GM04503 (cell line): ENCODE measurements at places on chromosomes 1 and 21.
A peak's percentile ranks its signal among the peaks of the same experiment; 100 is the strongest.

GRCh38 chr1:16189921-16190621 lies 22.4 kb downstream of the ARHGEF19 start:
- no peak for DNase-seq

DNA sequence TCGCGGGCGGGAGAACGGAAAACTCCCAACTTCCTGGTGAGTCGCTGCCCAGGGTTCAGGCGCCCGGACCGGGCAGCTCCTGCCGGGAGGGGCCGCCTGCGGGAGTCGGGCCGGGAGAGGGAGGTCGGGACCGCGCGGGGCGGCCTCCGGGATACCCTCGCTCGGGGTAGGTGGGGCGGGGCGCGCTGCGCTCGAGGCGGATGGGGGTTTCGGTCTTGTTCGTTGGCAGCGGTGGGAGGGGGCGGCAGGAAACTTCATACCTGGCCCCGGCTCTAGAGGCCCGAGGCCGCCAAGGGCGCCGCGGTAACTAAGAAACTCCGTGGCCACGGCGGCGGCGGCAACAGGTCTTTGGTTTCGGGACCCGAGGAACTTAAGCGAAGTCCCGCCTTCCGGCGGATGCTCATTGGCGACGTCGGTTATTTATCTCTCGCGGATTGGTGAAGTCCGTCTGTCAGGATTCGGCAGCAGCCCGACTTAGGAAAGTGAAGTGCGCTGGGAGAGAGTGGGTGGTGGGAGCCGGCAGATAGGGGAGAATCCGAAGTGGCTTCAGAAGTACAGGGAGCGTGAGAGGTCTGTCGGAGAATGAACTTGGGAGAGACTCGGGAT lies 546 bp downstream of the NEK7 start:
- DNase-seq = peak; percentile 55

DNA sequence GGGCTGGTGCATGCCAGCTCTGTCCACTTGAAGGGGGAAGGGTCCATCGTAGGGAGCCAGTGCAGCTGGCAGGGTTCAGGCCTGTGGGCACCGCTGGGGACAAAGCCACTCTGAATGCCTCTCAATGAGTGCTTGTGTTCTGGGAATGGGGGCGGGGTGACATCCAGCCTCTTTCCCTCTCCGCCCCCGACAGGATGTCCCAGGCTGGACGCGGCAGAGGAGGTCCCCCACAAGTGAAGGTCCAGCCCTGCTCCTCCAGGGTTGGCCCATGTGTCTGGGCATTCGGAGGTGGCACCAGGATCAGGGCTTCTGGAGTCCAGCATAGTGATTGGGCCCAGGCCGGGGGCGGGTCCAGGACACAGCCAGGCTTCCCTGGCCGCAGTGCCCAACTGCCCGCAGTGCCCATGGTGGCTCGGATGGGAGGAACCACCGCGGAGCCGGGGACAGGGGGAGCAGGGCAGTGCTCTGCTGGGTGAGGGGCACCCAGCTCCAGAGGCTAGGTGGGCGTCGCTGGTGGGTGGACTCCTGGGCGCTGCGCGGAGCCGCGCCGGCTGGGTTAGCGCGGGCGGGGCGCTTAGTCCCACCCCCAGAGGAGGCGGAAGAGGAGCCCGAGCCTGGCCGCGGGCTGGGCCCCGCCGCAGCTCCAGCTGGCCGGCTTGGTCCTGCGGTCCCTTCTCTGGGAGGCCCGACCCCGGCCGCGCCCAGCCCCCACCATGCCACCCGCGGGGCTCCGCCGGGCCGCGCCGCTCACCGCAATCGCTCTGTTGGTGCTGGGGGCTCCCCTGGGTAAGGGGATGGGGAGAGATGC lies at the start of gene SHISA4:
SHISA4 (plus strand) TSS at position 617 of the 808 bp plus-strand sequence; CDS start at position 714, 97 bp downstream.
- DNase-seq = no peak

DNA sequence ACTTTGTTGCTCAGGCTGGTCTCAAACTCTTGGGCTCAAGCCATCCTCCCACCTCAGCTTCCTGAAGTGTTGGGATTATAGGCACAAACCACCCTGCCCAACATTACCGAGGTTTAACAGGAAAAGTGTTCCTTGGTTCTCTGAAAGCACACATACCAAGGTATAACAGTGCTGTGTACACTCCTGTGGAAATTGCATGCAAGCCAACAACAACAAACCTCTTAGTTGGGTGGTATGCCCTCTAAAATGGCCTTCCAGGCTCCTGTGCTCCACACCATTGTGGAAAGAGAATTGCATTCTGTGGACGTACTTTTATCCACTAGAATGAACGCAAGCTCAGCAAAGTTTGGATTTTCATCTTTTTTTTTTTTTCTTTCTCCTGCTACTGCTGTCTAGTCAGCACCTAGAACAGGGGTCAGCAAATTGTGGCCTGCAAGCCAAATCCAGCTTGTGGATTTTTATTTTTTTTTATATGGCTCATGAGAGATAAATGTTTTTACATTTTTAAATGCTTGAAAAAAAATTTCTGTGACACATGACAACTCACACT lies 192.2 kb upstream of the TNR start:
- DNase-seq = no peak

- no peak for DNase-seq
Measured at GRCh38 chr1:6464514-6464836, 1.5 kb downstream of the TNFRSF25 start.

GRCh38 chr1:231814521-231814920 lies 187.9 kb downstream of the DISC1 start:
- DNase-seq = no peak

DNA sequence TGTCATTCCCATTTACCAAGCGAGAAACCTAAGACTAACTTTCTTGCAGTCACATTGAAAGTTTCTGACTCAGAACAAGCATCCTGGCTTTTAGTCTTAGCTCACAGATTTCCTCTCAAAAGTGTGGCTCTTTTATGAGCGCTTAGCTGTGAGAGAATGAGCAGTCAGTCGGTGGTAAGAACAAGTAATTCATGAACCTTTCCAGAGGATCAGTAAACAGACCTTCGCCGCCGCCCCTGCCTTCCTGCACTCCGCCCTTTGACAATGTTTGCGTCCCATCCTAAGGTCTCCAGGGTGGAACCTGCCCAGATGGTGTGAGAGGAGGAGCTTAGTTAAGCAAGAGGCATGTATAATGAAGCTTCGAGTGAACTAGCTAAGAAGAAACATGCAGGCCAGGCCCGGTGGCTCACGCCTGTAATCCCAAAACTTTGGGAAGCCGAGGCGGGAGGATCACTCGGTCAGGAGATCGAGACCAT lies 142.4 kb downstream of the GLUL start:
- DNase-seq = no peak

- DNase-seq = no peak
Measured at GRCh38 chr1:21903638-21904453, 33.3 kb downstream of the HSPG2 start.

DNA sequence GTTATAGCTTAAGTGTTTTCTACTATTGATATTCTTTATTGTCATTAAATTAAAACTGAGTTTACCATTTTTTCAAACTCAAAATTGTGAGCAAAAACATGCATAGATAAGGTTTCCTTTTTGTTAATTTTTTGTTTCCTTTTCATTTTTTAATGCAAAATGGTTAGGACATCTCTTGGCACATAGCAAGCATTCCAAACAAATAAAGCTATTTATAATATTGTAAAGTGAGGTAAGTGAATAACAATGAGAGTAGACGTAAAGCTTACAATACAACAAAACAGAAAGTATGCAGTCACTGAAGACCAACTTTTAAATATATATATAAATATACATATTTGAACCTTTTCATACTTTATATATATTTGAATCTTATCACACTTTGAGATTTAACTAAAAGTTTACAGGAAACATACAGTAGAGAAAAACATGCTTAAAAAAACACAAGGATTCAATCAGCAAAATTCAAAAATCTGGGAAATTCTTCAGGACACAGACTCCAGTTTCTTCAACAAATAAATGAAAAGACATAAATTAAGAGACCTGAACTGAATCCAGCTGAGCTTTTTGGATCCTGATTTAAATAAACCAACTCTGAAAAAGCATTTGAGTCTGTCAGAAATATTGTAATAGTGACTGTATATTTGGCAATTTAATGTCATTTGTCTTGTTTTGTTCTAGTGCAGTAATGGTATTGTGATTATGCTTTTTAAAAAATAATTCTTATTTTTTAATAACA lies 67.5 kb upstream of the SAMSN1 start:
- DNase-seq = no peak

GRCh38 chr1:228172591-228173527 lies 7.3 kb downstream of the IBA57 start:
- DNase-seq = no peak

DNA sequence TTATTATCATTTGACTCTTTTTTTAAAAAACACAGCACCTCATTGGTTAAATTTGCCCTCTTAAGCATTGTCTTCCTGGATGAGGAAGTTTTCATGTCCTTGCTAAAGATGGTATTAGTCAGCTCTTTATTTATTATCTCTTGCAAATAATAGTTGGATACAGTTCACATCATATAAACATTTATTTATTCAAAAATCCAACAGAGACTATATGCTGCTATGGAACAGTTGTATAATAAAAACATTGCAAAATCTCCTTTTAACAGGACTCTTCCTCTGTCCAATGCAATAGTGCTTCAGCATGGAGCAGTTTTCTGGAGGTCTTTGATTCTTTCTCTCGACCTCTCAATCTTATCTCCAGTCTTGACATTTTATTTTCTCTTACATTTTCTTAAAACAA lies 49.5 kb upstream of the VCAM1 start:
- no peak for DNase-seq

- no peak for DNase-seq
Measured at GRCh38 chr1:3237994-3238702, 169.1 kb downstream of the PRDM16 start.

DNA sequence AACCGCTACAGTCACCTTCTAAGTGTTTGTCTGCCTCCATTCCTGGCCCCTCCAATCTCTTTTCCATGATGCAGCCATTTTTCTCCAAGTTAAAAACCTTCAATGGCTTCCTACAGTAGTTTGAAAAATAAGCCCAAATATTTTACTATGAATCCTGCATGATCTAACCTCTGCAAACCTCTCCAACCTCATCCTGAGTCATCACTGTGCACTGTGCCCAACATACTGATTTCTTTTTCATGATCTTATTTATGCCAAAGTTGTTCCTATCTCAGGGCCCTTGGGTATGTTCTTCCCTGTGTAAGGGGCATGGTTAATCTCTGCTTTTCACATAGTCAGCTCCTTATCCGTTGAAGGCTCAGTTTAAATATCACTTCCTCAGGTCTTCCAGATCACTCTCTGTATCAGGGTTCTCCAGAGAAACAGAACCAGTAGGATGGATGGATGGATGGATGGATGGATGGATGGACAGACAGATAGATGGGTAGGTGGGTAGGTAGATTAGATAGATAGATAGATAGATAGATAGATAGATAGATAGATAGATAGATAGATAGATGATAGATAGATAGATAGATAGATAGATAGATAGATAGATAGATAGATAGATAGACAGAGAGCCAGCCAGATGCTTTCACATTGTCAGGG lies 18.1 kb upstream of the PTPN14 start:
- no peak for DNase-seq

DNA sequence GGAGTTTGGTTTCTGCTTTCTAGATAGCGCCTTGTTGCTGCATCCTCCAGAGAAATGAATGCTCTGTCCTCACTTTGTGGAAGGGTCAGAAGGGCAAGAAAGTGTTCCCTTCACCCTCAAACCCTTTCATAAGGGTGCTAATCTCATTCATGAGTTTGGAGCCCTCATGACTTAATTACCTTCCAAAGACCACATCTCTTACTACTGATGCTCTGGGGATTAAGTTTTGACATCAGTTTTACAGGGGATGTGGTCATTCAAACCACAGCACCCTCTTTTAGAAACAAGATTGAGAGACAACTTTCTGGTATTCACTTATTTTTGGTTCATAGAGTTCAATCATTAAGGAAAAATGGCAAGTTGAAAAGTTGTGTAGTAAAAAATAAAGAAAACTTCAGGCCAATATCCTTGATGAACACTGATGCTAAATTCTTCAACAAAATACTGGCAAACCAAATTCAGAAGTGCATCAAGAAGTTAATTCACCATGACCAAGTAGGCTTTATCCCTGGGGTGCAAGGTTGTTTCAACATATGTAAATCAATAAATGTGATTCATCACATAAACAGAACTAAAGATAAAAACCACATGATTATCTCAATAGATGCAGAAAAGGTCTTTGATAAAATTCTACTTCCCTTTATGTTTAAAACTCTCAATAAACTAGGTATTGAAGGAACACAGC lies 442.1 kb downstream of the PTBP2 start:
- DNase-seq = no peak

DNA sequence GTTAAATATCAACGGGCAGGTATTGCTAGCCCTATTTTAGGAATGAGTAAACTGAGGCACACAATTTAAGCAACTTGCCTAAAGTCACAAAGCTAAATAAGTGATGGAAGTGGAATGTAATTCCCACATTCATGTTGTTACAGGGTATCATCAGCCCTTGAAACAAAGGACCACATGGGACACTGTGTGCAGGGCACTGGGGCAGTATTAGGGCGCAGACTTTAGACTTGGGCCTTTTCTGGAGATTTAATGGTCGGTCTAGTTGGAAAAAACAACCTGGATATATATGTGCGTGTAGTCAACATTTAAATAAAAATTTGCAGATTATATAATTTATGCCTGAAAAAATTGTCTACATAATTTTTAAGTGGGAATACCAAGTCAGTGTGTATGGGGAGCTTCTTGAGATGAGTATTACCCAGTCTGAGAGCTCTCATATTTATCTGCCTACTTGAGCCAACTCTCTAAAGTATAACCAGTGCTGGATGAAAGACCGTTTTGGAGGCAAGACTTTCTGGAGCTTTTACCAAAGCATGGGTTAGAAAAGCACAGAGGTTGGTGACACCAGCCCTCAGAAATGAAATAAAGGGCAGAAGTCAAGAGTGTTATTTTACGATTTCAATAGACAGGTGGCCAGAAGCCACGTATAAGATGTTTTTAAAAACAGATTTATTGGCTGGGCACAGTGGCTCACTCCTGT lies 1.6 kb downstream of the KDM1A start:
- DNase-seq = no peak

- DNase-seq = no peak
Measured at GRCh38 chr1:31936278-31936980, 1.7 kb downstream of the PTP4A2 start.

- no peak for DNase-seq
Measured at GRCh38 chr1:57996400-57996799, 550.1 kb downstream of the OMA1 start.

- DNase-seq = no peak
Measured at GRCh38 chr1:168092566-168093355, 44.0 kb downstream of the GPR161 start.

DNA sequence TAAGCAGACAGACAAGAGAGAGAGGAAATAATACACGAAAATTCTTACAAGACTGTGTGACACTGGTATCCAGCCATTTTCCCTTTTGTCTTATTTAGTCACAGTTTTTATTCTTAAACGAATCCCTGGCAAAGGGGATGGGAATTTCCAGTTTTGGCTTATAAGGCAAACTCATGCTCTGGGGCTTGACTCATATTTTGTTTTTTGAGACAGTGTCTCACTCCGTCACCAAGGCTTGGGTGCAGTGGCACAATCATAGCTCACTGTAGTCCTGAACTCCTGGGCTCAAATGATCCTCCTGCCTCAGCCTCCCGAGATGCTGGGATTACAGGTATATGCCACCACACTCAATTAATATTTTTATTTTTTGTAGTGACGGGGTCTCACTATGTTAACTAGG lies 31.9 kb downstream of the PTGER3 start:
- no peak for DNase-seq
